ENCODE measurements at places on chromosomes 1 and 21. TPM values are rescaled to one million over a fixed set of nuclear protein-coding genes. Genes with fewer than 3 reads are reported as not detected.

GRCh38 chr1:64823691-64824476 lies 79.0 kb downstream of the RAVER2 start:
- no peak for DNase-seq
- H3K27me3 ChIP-seq = no peaks in the 10 kb centered on the region
- peak overlapping the region; percentile 74 for H3K27ac ChIP-seq
- peaks cover 19% of the 10 kb centered on the region for H3K4me1 ChIP-seq
- peaks cover 3% of the 10 kb centered on the region for H3K36me3 ChIP-seq

DNA sequence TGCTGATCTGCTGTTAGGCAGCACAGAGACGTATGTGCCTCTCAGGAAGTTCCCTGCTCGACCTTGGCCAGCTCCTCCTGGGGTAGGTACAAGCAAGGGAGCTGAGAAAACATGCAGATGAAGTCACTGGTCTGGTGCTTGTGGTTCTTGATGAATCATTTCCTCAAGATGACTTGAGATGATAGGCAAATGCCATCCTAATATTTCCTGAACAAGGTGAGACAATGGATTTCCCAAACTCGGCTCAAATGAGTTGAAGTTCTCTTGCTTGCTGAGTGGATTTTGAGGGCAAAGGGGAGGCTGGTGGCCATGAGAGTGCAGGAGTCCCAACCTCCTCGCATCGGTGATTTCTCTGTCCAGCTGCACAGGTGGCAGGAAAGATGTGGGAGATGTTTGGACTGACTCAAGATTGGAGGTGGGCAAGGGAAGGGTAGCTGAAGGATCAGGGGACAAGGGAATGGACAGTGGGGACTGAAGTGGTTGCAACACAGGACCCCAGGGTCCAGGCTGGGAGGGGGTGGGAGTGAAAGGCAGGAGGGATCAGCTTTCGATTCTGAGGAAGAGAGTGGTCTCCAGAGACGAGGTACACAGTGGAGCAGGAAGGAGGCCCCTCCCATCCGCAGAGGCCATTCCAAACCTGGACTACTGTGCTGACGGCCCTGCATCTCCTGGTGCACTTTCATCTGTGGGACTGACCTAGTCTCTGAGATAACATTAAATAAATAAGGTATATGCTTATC lies 63.9 kb downstream of the CAPN2 start:
- peaks cover 30% of the 10 kb centered on the region for H3K36me3 ChIP-seq
- no peak overlapping the region for H3K4me3 ChIP-seq
- no peaks in the 10 kb centered on the region for H3K27me3 ChIP-seq
- H3K4me1 ChIP-seq = peaks cover 43% of the 10 kb centered on the region
- no peak for DNase-seq

DNA sequence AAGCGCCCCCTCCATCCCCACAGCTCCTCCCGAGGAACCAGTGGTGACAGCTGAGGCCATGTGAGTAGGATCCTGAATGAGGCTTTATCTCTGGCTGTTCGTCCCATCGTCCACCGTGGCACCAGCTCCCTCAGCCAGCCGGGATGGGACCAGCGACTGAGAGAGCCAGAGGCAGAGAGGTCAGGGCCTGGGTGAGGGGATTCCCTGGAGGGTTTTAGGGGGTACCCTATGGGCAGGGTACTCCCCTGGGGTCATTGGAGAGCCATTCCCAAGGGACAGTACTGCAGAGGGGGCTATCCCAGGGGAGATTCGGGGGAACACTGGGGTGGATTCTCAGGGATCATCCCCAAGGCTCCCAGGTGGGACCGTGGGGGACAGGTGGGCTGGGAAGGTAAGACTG lies 2.4 kb downstream of the TMEM125 start:
- H3K27ac ChIP-seq = no peak overlapping the region
- peaks cover 2% of the 10 kb centered on the region for H3K27me3 ChIP-seq
- peaks cover 17% of the 10 kb centered on the region for H3K4me1 ChIP-seq

DNA sequence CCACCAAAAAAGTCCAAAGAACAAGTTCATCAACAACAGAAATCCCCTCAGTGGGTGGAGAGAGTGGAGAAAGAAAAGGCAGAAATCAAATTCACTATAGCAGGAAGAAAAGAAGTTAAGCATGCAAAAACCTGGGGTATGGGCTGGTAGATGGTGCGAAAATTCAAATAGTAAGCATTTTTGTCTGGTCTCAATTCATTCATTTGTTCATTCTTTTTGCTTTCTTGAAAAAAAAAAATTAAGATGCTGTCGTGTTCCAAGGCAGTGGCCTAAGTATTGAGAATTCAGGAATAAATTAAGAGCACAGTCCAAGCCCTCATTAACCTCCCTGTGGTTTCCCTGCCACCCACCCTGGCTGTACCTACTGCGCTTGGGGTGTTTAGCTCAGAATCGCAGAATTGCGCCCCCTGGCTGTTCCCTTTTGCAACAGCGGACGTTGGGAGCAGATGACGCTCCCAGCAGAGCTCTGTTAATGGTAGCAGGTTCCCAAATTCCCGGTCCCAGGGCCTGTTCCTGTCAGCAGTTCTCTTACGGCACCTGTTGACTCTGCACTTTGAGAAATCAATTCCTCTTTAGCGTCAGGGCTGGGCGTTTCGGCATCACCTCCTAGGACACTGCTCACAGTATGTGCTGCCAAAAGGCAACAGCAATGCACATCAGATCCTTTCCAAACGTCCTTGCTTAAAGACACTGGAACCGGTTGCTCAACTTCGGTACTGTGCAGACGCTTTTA lies 34.0 kb upstream of the SSX2IP start:
- H3K4me3 ChIP-seq = no peak overlapping the region
- DNase-seq = no peak
- H3K27me3 ChIP-seq = no peaks in the 10 kb centered on the region

DNA sequence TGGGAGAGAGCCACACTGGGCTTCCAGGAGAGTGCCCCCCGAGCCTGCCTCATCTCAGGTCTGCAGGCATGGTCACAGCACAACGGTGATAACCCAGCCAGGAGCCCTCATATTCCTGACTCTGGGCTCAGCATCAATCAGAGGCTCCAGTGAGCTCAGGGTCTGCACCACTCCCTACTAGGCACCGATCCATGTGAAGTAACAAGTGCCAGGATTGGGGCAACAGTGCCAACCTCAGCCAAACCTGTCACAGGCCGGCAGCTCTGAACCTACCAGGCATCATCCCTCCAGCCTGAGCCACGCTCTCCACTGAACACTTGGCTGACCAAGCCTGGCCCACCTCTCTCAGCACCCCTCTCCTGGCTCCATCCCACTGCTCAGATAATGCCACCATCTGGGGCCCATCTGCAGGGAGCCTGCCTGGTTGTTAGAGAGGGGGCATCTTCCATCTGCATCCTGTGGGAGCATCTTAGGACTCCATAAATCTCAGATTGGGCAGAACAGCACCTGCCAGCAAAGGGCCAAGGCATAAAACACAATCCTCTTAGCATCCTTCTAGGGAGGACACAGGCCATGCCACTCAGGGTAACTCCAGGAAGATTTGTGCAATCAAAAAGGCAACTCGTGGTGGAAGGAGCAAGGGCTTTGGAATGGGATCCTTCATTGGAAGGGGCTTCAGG lies 213.7 kb upstream of the CSF3R start:
- no peaks in the 10 kb centered on the region for H3K36me3 ChIP-seq
- H3K27me3 ChIP-seq = peaks cover 42% of the 10 kb centered on the region
- H3K4me1 ChIP-seq = no peaks in the 10 kb centered on the region

GRCh38 chr1:33337441-33337840 lies 16.5 kb upstream of the A3GALT2 start:
- peaks cover 94% of the 10 kb centered on the region for H3K4me1 ChIP-seq
- no peak overlapping the region for H3K27ac ChIP-seq
- H3K27me3 ChIP-seq = no peaks in the 10 kb centered on the region
- peaks cover 22% of the 10 kb centered on the region for H3K36me3 ChIP-seq
- no peak for DNase-seq

- H3K36me3 ChIP-seq = no peaks in the 10 kb centered on the region
- H3K4me1 ChIP-seq = peaks cover 34% of the 10 kb centered on the region
- no peaks in the 10 kb centered on the region for H3K27me3 ChIP-seq
- peak overlapping the region; percentile 94 for H3K27ac ChIP-seq
- no peak for DNase-seq
These were observed 89.6 kb upstream of the LPGAT1 start for GRCh38 chr1:211920141-211920572.

DNA sequence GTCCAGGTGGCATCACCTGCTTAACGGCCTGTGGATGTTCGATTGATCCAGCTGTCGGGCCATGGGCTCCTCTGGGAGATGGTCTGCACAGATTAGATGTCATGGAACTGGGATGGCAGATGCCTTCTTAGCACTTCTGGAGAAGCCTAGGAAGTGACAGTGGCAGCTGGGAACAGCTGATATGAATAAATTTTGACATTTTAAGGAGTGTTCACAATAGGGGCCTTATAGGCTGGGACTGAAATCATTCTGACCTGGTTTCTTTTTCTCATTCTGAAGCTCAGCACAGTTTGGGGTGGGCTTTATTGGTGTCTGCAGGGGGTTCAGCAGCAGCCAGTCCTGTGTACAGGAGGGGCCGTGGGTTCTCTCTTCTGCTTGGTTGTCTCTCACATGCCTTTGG lies 175.3 kb downstream of the CACNA1E start:
- no peaks in the 10 kb centered on the region for H3K36me3 ChIP-seq
- no peak overlapping the region for H3K27ac ChIP-seq
- H3K4me3 ChIP-seq = no peak overlapping the region
- no peaks in the 10 kb centered on the region for H3K4me1 ChIP-seq
- no peak for DNase-seq

DNA sequence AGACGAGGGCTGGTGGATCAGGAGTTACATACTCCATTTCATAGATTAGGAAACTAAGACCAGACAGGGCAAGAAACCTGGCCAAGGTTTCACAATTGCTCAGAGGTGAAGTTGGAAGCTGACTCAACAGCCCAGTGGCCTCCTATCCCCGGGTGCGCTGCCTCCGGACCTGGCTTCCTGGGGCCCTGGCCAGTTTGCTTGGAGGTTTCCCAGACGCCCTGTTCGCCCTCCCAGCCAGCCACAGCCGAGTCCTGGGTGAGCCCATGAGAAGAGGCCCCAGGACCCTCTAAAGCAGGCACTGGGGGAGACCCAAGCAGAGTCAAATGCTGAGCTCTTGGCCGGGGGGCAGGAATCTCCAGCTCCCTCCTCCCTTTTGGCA lies 180.1 kb downstream of the ZBTB18 start:
- no peak for DNase-seq
- H3K36me3 ChIP-seq = no peaks in the 10 kb centered on the region
- peaks cover 14% of the 10 kb centered on the region for H3K4me1 ChIP-seq
- no peaks in the 10 kb centered on the region for H3K27me3 ChIP-seq
- no peak overlapping the region for H3K27ac ChIP-seq

DNA sequence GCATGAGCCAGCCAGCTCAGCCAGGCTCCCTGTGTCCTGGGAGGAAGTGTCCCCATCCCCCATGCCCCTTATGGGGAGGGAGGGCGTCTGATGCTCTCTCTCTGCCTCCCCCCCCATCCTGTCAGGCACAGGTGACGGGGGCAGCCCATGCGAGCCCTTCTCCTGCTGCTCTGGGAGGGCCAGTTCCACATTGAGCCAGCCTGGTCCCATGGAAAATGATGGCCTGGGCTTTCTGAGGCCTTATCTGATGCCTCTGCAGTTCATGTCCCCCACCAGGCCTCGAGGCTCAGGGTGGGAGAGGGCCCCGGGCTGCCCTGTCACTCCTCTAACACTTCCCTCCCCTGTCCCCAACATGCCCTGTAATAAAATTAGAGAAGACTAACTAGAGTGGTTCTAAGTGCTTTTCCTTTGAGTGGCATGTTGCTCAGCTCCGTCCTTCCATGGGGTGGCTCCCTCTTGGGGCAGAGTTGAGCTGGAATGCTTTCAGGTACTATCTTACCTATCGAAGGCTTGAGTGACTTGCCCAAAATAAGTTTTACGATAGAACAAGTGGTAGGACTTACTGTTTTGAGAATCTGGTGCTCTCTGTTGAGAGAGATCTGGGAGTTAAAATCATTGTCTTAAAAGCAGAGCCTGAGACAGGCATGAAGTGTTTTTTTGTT lies 1.8 kb upstream of the MTFR1L start:
- DNase-seq = peak; percentile 69
- H3K36me3 ChIP-seq = peaks cover 2% of the 10 kb centered on the region
- peak overlapping the region; percentile 98 for H3K4me3 ChIP-seq
- H3K27me3 ChIP-seq = no peaks in the 10 kb centered on the region

DNA sequence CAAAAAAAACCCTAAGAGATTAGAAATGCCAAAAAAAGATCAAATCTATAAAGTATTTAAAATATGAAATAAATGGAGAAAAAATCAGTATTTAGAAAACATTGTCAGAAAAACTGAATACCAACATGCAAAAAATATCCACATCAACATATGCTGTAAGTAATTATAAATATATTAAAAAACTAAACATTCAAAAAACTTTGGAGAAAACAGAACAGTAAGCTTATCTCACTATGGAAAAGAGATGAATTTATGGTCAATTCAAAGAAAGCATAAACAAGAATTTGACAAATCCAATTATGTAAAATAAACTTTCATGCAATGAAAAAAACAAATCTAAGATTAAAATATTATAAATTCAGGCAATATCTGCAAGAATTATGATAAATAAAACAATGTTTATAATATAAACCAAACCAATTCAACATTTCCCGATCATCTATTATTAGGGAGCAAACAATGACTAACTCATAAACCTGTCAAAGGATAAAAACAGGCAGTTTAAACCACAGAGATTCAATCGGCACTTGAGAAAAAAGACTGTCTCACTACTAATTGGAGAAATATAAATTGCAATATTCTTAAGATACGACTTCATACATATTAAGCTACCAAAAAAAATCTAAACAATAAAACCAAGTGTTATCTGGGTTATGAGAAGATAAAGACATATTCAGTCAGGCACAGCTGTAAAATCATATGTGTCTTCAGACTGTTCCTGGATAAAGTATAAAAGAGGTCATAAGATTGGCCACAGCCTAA lies 21.8 kb downstream of the EYA3 start:
- H3K27ac ChIP-seq = peak overlapping the region; percentile 12
- peaks cover 55% of the 10 kb centered on the region for H3K4me1 ChIP-seq
- H3K4me3 ChIP-seq = no peak overlapping the region
- H3K36me3 ChIP-seq = no peaks in the 10 kb centered on the region
- no peaks in the 10 kb centered on the region for H3K27me3 ChIP-seq

- H3K27me3 ChIP-seq = no peaks in the 10 kb centered on the region
- H3K4me3 ChIP-seq = no peak overlapping the region
- H3K27ac ChIP-seq = no peak overlapping the region
- peaks cover 3% of the 10 kb centered on the region for H3K4me1 ChIP-seq
These were observed 32.6 kb downstream of the CFH start for GRCh38 chr1:196684476-196684875.

GRCh38 chr21:44953628-44954021 lies 13.8 kb downstream of the SLX9 start:
- DNase-seq = no peak
- H3K27ac ChIP-seq = no peak overlapping the region
- H3K27me3 ChIP-seq = no peaks in the 10 kb centered on the region

Gene SPRR5
- total RNA-seq = not detected

Gene SORT1
- total RNA-seq = 107 TPM

Gene LENEP
- total RNA-seq = 0.72 TPM

Gene SPRR2A
- not detected for total RNA-seq

Gene LRIG2
- 10.7 TPM for total RNA-seq

Gene ANXA9
- not detected for total RNA-seq

Gene CD5L
- total RNA-seq = not detected

Gene ATP13A2
- 60.8 TPM for total RNA-seq

Gene C8A
- total RNA-seq = not detected

Gene CFAP74
- not detected for total RNA-seq

Gene MCM3AP
- 86.4 TPM for total RNA-seq

Gene DDI2
- total RNA-seq = 17.5 TPM

Gene SCAMP3
- 68.3 TPM for total RNA-seq

All from chondrocyte (in vitro differentiated cells).